ENCODE measurements at places on chromosomes 1 and 21.

- no peak for DNase-seq
These were observed 37.5 kb downstream of the NEXN start for GRCh38 chr1:77925956-77926355.

GRCh38 chr21:29893687-29894086 is 46.1 kb downstream of the GRIK1 start:
- no peak for DNase-seq

- DNase-seq = no peak
These were observed 83.1 kb downstream of the INTS7 start for GRCh38 chr1:211952299-211952698.

DNA sequence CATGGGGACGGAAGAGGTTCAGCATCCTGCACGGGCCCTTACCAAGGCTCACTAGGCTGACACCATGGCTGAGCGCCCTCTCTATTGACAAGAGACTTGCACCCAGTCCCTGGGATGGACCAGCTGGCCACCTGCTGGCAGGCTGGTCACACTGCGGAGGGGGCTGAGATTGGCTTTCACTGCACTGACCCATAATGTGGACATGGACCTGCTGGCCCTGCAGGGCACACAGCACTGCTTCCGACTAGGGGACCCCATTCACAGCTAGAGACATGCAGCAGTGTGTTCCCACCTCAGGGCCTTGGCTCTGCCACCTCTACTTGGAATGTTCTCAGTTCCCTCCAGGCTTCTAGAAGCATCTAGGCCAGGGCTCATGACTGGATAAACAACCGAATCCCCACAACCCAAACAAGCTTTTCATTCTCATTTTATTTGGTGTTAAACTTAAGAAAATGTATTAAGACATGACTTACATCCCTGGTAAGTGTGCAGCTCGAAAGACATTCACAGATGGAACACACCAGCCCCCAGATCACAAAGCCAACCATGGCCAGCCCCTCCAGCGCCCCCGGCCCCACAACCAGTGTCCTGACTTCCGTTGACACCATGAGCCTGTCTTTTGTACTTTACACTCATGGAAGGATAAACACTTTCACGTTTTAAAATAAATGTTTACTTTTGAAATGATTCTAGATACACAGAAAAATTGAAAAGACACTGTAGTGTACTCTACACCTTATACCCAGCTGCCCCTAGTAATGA is 9.3 kb upstream of the SRARP start:
- DNase-seq = no peak

DNA sequence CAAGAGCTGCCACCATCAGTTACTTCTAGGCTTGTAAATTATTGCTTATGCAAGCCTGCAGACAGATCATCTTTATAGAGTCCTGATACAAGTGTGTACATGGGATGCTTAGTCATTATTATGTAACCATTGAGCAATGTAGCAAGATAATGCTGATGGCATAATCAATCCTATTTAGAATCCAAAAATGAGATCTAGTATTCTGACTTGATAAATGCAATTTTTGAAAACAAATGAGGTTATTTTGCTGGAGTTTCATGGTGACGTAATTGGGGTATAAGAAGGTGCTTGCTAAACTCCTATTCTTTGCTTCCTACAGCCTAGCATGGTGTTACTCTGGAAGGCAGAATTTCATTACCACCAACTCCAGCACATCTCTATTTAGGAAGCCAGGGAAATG is 801.7 kb upstream of the PRMT6 start:
- no peak for DNase-seq

DNA sequence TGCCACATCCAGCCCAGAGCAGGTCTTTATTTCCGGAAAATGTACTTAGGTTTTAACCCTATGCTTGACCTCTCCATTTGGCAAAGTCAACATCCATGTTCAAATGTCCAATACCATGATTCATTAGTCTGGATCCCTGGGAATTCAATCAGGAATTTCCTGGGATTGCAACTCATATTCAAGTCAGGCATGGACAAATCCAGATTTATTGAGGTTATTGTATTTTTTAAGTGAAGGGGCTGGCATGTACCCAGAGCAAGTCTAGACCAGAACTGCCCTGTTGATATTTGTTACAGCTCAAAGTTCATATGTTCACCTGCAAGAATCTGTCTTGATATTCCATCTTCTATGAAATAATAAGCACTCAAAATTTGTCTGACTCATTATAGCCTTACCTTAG is 521.1 kb downstream of the ADGRL2 start:
- no peak for DNase-seq

- no peak for DNase-seq
These were observed 482 bp downstream of the SLC2A5 start for GRCh38 chr1:9068981-9069325.
